CMK (cell line): ENCODE measurements at places on chromosomes 6 and 20.

GRCh38 chr6:110310861-110311446 lies 47.2 kb downstream of the METTL24 start:
- no peak for DNase-seq

- DNase-seq = no peak
Observed at GRCh38 chr20:58340853-58341252, 31.3 kb downstream of the RAB22A start.

DNA sequence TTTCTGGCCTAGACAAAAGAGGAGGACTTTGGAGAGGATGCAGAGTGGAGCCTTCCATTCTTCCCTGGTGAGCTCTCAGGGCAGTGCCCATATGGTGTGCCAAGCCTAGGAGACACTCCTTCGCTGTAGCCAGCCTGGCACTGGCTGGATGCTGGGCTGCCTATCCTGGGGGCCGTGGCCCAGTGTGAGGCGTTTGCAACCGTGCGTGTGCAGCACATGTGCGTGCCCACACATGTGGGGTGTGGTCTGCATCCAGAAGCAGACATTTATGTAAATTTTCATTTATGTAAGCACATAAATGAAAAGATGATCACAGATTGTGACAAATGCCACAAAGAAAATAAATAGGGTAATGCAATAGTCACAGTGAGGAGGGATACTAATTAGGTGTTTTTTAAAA lies 35.8 kb upstream of the ZNF831 start:
- no peak for DNase-seq

DNA sequence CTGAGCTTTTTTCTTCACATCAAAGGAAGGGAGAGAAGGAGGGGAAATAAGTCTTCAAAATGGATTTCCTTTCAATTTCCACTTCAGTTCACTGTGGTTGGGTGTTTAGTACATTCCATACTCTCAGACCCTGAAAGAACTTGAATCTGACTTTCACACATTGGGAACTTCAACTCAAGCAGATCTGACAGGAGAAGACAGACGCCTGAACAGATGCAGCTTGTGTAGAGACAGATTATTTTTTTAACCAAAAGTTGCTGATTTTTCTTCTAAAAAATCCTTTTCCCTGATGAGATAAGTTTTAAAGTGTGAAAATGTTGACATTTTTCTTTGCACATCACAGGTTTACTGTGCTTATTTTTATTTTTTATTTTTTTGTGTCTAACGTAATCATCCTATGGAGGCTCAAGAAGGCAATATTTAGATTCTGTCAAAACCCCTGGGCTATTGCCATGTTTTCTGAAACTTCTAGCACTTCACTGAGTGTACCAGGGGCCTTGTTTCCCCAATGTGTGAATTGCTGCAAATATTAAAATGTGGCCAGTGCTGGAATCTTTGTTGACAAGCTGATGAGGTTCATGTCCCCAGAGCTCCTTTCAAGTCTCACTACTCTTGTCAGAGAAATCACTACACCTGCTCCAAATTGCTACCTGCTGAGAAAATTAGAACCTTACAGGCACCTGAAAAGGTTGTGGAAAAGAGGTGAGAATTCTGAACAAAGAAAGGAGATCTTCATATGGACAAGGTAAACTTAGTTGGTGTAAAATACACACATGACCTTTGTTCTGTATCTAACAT lies 214.8 kb upstream of the BTBD3 start:
- no peak for DNase-seq

DNA sequence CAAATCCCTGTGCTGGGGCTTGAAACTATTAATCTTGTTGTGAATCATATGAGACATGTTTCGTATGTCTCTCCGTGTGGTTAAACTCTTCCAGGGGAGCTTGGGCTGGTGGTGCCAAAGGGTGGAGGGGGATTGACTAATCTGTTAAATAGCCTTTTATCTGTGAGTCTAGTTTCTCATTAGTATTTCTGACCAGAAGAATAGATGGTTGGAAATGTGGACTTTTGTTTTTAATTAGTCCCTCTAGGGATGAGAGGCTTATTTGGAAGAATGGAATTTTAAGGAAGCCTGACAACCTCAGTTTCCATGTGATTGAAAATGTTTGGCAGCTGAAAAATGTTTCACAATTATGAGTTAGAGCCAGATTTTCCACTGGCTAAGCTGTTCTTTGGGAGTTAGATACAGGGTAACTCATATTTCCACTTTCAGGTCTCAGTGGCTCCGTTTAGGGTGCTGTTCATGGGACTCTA lies 117.3 kb downstream of the BCKDHB start:
- DNase-seq = no peak

- DNase-seq = no peak
Observed at GRCh38 chr6:108946695-108947094, 98.5 kb downstream of the ARMC2 start.

GRCh38 chr6:127971945-127972391 lies 71.1 kb upstream of the THEMIS start:
- DNase-seq = no peak

GRCh38 chr6:41597246-41598000 lies 40.8 kb upstream of the MDFI start:
- no peak for DNase-seq

- DNase-seq = no peak
Observed at GRCh38 chr6:52362443-52363227, 684 bp downstream of the PAQR8 start.

GRCh38 chr6:92682516-92683398 lies 736.6 kb downstream of the EPHA7 start:
- no peak for DNase-seq

DNA sequence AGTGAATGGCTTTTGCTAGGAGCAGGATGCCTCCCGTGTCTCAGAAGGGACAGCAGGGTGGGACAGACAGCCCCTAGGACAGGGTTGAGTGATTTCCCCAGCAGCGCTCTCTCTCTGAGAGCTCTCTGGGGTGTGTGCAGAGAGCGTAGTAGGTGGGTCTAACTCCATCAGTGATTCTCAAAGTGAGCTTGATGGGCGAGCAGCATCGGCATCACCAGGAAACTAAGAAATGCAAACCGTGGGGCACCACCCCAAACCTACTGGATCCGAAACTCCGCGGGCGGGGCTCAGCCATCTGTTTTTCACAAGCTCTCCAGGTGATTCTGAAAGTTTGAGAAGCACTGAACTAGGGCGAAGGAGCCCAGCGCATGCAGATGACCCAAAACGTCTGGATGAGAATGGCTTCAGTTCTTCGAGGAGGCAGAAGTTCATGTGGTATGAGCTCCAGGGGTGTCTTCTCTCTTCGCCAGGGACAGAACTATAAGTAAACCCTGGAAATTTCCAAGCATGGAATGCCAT lies 119.6 kb upstream of the RNF24 start:
- DNase-seq = no peak

GRCh38 chr20:36526521-36527011 lies 14.8 kb upstream of the MYL9 start:
- DNase-seq = no peak

- no peak for DNase-seq
Observed at GRCh38 chr20:56222201-56222600, 26.3 kb upstream of the MC3R start.

DNA sequence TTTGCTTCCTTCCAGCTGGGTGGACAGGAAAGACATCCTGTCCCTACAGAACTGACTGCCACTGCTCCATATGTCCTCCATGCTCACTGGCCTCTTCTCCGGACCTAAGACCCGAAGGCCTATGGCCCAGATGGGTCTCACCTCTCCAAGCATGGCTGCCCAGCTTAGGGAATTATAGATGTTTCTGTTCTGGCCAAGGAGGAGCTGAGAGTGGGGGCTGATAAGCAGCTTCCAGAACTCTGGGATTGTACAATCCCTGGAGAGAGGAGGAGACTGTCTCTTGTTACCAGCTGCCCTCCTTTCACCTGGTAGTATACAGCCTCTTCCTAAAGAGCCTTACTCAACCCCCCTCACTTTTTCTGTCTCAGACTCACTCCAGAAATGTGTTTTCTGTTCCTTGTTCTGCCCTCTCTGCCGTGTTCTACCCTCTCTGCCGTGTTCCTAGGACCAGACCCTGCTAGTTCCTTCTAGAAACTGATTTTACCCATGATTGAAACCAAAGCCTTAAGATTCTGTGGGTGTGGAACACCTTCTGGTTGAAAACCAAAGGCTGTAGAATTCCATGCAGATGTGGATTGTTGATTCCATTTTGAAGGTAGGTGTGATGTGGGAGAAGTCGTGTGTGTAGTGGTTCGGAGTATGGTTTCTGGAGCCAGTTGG lies 28.7 kb downstream of the ANKS1A start:
- DNase-seq = no peak

- DNase-seq = no peak
Observed at GRCh38 chr6:130514712-130515111, 148.9 kb downstream of the TMEM200A start.

DNA sequence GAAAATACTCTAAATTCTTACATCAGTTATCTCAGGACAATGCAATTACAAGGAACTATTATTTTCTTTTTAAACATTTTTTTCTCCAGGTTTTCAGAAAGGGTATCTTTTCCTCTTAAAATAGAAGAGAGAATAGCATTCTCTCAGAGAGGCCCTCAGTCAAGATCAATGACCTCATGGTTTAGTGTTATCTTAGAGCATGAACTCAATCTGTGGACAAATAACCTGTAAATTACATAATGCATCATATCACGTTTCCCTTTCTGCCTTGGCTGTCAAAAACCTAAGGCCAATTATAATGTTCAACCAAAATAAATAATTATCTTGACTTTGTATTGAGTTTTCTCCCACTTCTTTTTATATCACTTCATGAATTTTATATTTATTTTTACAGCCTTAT lies 202.2 kb downstream of the SLC24A3 start:
- no peak for DNase-seq

DNA sequence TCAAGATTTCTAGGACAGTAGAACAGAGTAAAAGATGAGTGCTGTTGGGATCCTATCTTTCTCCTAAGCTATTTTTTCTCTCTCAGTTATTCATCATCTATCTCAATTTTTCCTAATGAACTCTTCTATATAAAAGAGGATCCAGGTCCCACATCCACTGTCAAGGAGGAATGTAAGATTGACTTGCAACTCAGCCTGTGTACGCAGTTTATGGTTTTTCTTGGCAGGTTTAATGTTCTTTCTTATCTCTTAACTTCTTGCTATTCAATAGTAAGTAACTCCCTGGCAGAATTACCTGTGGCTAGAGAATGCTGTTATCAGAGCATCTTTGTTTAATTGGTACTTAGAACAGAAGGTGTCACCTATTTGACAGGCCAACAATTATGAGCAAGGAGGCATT lies 60.8 kb downstream of the SLC16A10 start:
- no peak for DNase-seq

DNA sequence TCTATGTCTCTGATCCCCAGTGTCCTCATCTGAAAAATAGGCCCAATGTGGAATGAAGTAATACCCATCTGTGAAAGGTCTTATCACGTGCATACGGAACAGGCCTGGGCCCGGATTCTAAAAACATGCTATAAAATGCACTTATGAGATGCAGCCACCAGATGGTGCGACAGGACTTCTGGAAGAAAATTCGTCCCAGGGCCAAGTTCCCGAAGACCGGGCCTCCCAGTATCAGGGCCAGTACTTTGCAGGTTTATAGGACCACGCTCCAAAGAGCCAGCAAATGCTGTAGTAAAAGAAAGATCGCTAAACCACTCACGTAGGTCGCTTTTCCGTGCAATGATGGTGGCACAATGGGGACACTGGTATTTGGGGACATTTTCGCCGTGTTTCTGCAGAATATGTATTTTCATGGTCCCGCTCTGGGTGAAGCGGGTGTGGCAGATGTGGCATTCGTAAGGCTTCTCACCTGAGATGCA lies 10.6 kb downstream of the CTCFL start:
- DNase-seq = no peak

GRCh38 chr20:55514531-55514930 lies 490.8 kb downstream of the CBLN4 start:
- DNase-seq = no peak

- DNase-seq = no peak
Observed at GRCh38 chr20:16710781-16711180, 19.0 kb upstream of the SNRPB2 start.

GRCh38 chr6:116012471-116012949 lies 48.2 kb downstream of the FRK start:
- no peak for DNase-seq

DNA sequence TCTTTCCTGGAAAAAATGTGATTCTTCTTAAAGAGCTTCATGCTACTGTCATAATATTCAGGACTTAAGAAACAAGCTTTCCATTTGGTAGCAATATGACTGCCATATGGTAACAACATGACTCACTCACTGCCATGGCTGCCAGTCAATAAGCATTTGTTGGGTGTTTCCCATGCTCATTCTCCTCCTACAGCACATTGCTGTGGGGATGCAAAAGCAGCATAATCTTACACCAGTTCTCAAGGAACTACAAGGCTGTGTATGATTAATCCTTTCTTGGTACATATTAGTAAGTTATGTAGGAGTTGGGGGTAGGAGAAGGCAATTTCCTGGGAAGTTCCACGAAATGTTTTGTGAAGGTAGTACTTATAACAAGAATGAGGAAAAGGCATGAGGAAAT lies 76.7 kb downstream of the CEP162 start:
- DNase-seq = no peak

DNA sequence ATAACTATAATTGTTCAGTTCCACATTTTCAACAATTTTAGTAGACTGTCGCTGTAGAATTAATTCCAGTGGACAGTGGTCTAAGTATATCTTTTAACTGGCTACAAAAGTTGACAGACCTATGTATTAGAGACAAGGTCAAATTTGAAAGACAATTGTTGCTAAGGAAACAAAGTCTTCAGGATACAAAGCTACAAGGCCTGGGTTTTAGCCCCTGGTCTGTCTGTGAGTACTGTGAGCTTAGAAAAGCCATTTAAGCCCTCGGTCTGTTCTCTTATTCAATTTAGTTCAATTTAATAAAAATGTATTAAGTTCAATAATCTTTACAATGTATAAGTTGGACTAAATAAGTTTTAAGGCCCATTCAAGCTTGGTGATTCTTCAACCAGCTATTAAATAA lies 352.5 kb downstream of the HDGFL1 start:
- DNase-seq = no peak

DNA sequence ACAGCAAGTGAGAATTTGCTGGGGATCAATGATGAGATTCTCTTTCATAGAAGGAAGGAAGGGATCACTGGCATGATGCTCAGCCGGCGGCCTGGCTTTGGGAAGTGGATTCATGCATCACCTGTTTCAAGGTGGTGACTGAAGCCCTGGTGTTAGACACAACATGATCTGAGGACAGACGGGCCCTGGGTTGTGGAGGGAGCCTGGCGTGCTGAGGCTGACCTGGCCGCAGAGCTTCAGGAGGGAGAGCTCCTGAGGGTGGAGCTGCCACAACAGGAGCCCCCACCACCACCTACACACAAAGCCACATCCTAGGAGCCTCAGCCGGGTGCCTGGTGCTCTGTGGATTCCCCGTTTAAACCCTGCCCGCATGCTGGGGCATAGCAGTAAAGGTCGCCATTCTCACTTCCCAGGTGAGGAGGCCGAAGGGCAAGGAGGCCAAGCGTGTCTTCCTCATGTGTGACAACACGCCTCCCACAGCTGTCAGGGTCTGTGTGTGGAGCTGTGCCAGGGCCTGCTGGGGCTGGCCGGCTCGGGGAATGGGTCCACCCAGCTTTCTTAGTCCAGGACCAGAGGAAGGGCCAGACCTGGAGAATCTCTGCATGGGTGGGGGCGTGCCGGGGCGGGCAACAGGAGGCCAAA lies 107.0 kb downstream of the ERMARD start:
- no peak for DNase-seq

GRCh38 chr6:149031859-149032598 lies 285.2 kb downstream of the UST start:
- no peak for DNase-seq
